ENCODE measurements at places on chromosomes 5 and 9.

DNA sequence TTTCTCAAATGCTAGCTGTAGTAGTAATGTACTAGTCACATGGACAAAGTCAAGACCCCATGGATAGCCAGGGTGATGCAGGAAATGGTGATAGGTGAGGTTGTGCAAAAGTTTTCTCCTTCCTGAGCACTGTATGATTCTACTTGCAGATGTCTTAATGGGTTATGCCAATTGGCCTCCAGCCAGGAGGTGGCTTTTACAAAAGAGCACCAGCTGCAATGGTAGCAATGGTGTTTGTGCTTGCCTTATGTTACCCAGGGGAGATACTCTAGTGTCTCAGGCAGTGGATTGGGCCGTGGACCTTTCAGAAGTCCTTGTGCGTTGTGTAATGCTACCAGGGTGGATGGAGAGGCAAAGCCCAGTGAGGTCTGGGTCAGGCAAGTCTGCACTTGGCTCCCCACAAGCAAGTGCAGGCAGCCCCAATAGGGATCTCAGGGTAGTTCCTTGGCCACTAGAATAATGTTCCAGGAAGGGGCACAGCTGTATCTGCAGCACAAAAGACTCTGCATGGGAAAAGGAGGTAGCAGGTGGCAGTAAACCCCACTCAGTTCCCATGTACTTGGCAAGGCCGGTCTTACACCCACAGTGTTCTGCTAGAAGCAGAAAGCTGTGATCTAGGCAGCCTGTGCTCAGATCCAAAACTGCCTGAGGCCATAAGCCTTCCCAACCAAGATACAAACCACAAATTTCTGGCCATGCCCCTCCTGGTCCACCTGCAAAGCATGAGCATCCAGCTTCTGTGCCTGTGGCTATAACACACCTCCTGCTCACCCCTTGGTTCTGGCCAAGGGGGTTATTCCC is 46.4 kb upstream of the EDIL3 start:
- DNase-seq, result no peak

DNA sequence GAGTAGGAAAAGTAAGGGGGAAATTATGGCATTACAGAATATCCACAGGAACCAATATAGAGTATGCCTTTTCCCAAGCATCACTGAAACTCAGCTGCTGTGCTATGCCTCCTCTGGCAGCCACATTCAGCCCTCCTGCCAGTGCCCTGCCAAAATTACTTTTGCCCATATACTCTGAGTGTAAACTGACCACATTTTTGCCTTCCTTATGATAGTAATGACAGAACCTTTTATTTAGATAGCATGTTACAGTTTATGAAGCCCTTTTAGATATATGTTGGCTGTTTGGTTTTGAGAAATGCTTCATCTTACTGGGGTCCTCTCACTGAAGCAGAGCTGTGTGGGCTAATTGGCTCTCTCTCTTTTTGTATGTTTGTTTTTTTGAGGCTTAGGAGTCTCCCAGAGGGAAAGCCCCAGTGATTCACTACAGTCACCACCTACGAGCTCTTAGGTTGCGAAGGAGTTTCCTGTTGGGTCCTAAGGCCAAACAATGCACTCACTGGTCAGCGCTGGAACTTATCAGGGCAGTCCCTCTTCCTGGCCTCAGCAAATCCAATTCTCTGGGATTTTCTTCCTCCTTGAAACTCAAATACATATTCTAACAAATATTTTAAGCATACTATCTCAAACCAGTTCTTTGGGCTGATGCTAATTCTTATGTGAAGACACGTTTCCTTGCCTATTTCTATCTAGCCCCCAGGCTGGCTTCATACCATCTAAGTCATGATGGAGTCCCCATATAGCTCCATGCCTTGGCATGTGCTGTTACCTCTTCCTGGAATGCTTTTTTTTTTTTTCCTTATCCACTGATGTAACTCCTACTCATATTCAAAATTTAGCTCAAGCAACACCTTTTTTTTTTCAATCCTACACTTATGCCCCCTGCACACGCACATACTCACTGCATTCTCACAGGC is 3.7 kb downstream of the PHF24 start:
- DNase-seq, result no peak

GRCh38 chr5:93428868-93429267 is 152.2 kb downstream of the NR2F1-AS1 start:
- DNase-seq, result no peak

- DNase-seq, result no peak
These were observed 18.3 kb downstream of the BRD3OS start for GRCh38 chr9:134043531-134043988.

GRCh38 chr5:102855681-102856388 is 100.7 kb downstream of the PAM start:
- no peak for DNase-seq

GRCh38 chr5:96936431-96937320 is 796 bp downstream of the LNPEP start:
- DNase-seq, result no peak

DNA sequence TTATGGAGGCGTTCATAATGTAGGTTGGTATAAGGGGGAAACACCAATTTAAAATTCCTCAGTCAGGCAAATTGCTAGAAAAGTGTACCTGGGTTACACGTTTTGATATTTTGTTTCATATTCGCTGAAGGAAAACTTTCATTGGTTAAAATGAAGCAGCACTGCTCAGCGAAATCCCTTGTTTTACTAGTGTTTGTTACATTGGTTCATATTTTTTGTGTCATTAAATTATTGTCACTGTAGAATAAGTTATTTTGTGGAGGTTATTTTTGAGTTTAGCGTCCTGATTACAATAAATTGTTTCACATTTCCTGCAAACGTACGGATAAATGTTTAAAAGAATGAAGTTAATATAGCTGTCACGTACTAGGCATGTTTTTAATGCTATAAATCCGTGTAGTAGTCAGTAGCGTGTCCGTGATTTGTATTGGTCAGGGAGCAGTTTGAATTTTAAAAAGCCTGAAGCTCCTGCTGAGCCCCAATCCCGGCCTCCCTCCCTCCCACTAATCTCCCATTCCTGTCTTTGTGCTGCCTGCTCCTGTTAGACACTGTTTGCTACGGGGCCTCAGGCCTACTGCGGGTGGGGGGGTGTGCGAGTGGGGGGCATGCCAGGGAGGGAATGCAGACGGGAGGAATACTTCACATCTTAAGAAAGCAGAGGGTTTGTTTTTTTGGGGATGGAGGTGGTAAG is 2.0 kb downstream of the NIPBL start:
- no peak for DNase-seq

DNA sequence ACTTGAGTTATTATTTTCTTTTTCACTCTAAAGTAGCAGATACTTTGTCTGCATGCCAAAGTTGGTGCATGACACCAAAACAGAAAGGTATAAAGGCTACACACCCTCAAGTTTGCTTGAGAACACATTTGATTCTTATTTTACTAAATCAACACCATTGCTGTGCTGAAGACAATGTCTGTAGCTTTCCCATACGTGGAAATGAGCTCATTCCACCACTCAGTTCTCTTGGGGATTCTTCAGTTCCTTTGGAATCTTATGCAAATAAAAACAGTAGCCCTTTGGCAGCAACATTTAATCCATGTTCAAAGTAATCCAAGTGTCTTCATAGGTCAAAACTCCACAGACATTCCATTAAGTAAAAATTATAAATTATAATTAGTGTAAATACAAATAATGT is 264.9 kb downstream of the TLE1 start:
- no peak for DNase-seq

DNA sequence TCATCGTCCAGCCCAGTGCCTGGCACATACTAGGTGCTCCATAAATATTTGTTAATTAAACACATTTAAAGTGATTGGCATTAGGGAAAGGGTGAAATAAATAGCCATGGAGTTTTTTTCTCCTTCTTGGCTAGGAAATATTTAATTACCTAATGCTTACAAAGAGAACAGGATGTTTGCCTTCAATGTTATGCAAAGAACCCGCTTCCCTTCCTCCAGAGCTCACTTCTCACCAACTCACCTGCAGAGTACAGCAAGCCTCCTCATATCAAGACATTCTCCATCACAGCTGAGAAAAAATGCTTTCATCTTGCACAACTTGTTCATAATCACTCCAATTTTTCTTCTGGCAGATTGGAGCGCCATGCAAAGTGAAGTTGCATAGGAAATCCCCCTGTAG is 161.7 kb upstream of the STK32A start:
- no peak for DNase-seq

DNA sequence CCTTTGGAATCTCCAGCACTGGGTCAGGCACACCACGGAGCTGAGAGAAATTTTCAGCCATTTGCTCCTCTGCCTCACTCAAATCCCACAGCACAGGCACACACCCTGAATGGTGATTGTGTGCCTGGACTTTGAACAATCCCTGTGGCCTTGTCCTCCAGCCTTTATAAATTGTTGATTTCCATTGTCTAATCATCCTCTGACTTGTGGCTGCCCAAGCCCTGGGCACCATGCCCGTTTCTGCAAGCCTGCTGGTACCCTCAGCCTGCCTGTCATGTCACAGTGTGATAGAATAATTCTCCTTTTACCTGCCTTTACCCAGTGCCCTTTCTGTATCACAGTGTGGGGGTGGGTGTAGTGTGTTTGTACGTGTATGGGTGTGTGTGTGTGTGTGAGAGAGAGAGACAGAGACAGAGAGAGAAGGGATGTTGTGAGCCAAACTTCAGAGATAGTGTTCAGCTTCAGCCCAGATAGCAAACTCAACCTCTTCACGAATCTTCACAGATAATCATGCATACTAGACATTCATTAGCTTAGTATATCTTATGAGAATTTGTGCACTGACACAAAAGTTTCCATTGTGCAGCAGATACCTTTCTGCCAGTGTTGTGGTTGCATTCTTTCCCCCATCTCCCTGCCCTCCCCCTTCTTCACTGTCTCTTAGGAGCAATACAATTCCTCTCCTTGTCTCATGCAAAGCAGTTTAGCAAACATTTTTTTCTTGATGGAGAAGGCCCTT is 27.8 kb upstream of the SLC44A1 start:
- DNase-seq, result no peak

GRCh38 chr9:136339173-136339957 is 12.0 kb downstream of the GPSM1 start:
- DNase-seq, result no peak

DNA sequence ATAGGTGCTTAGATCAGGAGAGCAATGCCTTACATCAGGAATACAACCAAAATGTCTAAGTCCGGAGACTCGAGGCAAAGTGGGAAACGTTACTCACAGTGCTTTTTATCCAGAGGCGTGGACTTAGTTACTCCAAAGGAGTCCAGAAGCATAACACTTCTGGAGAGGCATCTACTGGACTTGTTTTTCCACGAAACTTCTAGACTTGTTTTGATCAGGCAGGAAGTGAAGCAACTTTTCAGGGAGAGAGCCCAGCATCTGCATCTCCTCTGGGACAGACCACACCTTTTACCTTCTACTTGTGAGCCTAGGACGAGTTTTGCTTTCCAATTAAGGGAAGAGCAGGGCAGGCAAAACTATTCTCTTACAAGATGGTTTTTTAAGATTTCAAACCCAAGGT is 1.2 kb upstream of the TJP2 start:
- DNase-seq, result no peak

- DNase-seq, result no peak
These were observed at the start of gene GLIPR2 for GRCh38 chr9:36136272-36136893. Gene GLIPR2 (plus strand): TSS chr9:36136733. CDS start chr9:36136779, 46 bp downstream.

DNA sequence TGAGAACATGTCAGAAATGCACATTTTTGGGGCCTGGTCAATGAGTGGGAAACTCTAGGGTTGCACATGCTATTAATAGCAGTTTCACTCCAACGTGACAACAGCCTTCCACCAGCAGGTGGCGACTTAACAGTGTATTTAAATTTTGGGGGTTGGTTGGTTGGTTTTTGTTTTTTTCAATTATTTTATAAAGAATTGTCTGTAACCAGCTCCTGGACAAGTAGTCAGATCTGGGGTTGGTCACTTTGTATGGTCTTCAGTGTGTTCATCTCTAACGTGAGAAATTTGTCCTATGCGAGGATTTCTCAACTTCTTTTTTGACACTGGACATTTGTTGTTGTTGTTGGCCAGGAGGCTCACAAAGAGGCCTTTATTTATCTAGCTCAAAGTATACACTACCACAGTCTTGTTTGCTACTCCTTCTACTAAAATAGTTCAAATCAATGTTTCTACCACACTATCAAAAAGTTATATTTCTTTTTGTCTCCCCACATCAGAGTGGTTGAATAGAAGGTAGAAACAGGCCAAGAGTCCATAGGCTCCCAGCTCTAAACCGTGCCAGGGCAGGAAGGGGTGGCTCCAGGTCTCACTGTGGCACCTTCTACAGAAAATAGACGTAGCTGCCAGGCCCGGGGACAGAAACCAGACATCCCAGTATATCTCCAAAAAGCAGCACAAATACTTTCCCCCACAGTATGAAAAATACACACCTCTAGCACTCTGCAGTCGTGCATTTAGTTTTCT is 110.4 kb downstream of the TRPM6 start:
- no peak for DNase-seq

DNA sequence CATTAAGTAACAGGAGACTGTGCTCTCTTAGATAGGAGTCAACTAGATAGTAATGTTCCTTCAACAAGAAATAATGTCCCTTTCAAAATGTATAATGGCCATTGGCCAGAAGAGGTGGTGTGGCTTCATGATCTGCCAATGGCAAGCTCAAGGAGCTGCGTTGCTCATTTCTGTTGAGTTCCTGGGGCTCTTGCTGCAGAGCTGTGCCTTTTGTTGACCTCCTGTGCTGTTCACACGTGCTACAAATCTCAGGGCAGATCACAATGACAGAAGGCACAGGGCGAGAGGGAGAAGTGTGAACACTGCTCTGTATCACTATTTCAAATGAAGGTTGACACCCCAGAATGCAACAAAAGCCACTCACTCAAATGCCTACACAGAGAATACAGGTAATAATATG is 16.0 kb upstream of the TBC1D2 start:
- DNase-seq, result no peak

DNA sequence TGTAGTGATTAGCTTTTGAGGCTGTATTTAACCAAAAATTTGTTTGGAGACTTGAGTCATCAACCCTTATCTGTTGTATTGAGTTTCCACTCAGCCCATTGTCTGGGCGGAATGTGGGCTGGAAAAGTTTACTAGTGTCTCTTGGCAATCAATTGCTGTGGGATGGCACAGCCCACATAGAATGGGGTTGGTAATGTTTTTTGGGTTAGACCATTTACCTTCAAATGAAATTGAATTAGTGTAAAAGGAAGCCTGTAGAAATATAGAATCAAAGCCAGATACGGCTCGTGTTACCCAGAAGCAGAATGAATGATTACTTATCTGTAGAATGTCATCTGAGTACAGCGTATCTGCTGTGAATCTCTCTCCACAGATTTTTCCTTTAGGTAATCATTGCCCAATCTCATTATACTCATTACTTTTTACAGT is 142.9 kb downstream of the AOPEP start:
- DNase-seq, result no peak

GRCh38 chr5:180034564-180034963 is 37.0 kb downstream of the RNF130 start:
- no peak for DNase-seq

GRCh38 chr5:173537228-173537627 is 79.2 kb downstream of the BOD1 start:
- DNase-seq, result no peak

- no peak for DNase-seq
These were observed 214.2 kb downstream of the FANCC start for GRCh38 chr9:95103281-95103771.

GRCh38 chr9:32468740-32469139 is 57.3 kb downstream of the RIGI start:
- DNase-seq, result no peak

Measured in type B pancreatic cell (in vitro differentiated cells).